ENCODE measurements at places on chromosomes 7 and 10.
A peak's percentile ranks its signal among the peaks of the same experiment; 100 is the strongest.

DNA sequence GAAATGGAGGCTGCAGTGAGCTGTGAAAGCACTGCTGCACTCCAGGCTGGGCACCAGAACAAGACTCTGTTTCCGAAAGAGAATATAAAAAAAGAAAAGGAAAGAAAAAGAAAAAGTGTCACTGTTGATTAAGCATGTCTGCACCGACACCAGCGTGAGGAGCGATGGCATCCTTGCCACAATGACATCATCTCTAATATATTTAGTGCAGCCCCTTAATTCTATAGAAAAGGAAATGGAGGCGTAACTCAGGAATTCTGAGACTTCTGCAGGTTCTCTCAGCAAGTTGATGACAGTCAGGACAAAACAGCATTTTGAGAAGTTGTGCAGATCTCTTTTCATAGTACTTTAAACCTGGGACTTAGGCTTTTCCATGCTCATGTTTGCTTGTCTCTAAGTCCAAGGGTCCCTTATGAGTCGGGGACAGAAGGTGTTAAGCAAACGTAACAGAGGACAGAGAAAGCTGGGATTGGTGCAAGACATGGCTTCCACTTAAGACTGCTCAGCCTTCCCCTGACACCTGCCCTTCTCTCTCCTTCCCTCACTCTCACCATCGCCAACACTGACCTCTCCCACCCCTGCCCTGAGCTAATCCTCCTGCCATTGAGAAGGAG is 16.9 kb upstream of the ANKRD1 start:
- peak; percentile 54 for DNase-seq

DNA sequence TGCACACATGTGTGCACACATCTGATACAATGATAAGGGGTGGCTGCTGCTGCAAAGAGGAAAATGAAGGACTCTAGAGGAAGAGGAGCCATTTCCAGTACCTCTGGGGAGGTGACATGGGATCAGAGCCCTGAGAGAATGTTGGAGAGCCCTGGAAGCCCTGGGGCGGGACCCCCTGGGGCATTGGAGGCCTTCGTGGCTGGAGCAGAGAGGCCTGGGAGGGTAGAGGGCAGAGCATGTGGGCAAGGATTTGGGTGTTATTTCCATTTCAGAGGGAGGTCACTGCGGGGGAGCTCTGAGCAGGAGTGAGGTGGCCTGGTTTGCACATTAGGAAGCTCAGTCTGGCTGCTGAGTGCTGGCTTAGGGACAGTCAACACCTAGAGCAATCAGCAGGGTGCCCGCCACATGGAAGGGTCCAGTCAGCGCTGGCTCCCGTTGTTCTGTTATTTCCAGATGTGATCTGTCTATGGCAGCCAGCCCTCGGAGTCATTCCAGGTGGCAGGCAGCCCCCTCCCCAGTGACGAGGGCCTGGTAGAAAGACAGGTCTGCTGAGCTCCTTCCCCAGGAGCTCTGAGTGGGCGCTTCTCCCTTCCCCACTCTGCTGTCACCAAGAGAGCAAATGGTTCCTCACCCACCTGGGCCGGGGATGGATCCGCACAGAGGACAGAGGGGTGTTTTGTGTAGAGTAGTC is 24.1 kb upstream of the BTBD16 start:
- DNase-seq: no peak

GRCh38 chr7:149291781-149292461 is 29.9 kb downstream of the ZNF783 start:
- DNase-seq: no peak

- DNase-seq: no peak
These were observed 1.5 kb upstream of the SFMBT2 start for GRCh38 chr10:7412237-7412927.

DNA sequence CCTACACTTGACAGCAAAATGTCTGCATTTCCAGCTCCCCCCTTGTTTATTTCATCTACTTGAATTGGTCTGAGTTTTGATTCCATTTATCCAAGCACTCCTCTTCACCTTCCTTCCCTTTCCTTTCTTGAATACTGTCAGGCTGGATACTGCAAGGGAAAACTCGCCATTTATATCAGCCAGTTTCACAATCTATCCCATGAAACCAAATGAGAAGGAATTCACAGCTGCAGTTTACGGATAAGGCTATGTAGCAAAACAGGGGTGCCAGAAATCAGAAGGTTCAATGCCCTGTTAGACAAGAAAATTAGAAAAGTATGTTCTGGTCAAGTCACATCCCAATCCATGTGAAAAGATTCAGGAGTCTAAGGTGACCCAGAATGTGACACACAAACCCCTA is 28.1 kb downstream of the CCDC6 start:
- no peak for DNase-seq

GRCh38 chr7:98629001-98629431 is 11.9 kb downstream of the NPTX2 start:
- DNase-seq: no peak

DNA sequence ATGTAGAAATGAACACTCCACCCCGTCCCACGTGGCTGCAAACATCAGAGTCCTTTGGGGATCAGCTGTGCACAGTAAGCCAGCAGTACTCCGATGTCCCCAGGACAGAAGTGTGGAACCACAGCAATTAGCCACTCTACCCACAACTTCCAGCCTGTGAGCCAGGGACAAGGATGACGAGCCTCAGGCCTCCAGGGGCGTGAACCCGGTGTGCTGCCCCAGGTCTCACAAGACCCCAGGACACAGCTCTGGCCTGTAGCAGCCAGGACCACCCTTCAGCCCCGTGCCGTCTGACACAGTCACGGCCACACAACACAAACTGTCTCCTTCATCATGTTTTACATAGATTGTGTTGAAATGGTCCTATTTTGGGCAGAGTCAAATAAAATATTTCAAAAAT is 113.0 kb upstream of the DIP2C start:
- DNase-seq: no peak

DNA sequence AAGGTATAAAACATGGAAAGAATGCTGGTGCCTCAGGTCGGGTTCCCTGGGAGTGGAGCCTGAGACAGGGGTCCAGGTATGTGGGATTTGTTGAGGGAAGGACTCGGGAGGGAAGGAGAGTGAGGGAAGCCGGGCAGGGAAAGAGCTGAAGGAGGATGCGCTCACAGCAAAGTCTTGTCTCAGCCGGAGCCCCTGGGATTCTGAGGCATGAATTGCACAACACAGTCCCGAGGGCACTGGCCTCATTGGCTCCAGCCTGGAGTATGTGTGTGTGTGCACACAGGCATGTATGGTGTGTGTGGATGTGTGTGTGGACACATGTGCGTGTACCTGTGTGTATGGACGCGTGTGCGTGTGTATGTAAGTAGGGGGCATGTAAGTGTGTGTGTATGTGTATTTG is 87.4 kb downstream of the WDFY4 start:
- DNase-seq: no peak

GRCh38 chr10:82934429-82934828 is 1059.4 kb downstream of the NRG3 start:
- DNase-seq: no peak

DNA sequence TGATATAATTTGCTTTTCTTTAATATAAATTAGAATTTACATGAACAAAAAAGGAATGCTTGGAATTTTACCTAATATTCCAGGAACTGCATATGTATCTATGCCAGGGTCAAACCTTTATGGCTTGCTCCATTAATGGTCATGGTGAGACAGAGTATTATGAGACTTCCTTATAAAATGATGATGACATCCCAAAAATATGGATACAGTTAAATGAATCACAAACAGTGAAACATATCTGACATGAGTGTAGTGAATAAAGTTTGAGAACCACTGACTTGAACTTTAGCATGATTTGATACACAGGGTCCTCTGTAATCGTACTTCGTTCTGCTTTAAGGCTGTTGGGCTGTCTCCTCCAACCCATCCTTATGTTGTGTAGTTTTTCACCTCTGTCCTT is 51.8 kb downstream of the MARCHF5 start:
- DNase-seq: peak; percentile 81

DNA sequence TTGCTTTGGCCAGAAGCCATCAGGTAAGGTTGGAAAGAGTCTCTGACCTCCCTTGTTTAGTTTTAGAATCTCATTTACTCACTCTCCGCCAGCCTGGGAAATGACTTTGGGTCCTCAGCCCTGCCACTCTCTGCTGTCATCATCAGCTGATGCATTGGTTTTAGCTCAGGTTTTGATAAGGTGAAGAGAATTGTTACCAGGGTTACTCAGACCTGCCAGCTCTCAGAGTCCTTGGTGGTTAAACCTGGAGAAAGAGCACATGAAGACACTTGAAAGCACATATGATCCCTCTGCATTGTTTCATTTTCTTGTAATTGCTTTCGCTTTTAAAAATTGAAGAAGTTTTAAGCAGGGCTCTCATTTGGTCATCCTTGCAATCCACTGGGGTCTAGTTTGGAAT is 4.0 kb upstream of the CROT start:
- DNase-seq: no peak

DNA sequence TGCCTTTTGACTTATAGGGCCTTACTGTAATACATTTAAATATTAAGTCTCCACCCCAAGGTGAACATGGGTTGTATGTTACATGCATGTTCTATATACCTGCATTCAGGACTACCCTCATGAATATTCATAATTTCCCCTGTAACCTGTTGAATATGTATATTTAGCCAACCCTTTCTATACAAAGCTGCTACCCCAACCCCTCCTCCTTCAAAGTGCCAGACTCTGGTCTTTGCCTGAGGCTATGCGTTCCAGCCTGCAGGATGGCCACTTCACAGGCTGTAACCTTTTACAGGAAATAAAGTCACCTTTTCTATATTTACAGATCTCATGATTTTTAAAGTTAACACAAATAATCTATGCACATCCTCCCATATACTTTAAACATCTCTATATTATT is 10.1 kb upstream of the UNC5B start:
- no peak for DNase-seq

GRCh38 chr10:112526139-112526538 is 79.1 kb downstream of the VTI1A start:
- DNase-seq: peak; percentile 13

- DNase-seq: no peak
These were observed 12.7 kb downstream of the STEAP2 start for GRCh38 chr7:90224195-90224594.

GRCh38 chr7:29885626-29886025 is 79.3 kb downstream of the WIPF3 start:
- no peak for DNase-seq

DNA sequence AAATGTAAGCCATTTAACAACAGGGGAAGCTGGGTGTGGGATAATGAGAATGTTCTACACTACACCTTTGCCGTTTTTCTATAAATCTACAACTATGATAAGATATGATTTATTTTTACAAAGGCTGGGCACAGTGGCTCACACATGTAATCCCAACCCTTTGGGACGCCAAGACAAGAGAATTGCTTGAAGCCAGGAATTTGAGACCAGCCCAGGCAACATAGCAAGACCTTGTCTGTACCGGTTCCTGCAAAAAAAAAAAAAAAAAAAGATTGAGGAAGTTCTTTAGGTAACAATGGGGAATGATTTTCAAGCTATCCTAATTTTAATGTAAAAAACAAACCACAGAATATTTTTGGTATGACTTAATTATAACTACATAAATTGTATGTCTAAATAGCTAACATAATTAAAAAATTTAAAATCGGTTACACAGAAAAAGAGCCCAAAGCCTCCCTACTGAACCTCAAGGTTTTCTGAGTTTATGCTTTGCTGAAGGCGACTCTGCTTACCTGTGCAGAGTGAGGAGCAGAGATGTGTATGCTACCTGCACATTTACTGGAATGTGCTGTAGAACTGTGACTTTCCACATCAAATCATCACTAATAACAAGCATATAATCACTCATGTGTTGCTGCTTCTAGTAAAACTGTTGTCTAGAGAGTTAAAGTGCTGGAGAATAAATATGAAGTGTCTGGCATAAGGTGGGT is 163.4 kb downstream of the ATE1 start:
- DNase-seq: no peak

DNA sequence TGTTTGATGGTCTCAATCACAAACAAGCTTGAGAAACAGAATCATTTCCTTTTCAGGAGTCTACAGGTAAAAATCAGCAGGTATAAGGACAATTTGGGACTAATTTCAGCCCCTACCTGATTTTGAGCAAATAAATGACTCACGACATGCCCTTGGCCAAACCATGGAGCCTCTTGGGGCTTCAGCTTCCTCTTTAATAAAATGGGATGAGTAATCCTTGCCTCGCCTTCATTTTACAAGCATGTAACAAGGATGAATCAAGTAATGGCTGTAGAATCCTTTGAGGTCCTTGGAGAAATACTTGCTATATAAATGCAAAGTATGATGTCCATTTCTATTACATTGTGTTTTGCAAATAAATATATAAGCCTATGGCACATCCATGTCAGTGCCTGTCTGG is 212.8 kb upstream of the PODXL start:
- DNase-seq: peak; percentile 4

- no peak for DNase-seq
These were observed 86.8 kb downstream of the SORBS1 start for GRCh38 chr10:95474228-95475002.

DNA sequence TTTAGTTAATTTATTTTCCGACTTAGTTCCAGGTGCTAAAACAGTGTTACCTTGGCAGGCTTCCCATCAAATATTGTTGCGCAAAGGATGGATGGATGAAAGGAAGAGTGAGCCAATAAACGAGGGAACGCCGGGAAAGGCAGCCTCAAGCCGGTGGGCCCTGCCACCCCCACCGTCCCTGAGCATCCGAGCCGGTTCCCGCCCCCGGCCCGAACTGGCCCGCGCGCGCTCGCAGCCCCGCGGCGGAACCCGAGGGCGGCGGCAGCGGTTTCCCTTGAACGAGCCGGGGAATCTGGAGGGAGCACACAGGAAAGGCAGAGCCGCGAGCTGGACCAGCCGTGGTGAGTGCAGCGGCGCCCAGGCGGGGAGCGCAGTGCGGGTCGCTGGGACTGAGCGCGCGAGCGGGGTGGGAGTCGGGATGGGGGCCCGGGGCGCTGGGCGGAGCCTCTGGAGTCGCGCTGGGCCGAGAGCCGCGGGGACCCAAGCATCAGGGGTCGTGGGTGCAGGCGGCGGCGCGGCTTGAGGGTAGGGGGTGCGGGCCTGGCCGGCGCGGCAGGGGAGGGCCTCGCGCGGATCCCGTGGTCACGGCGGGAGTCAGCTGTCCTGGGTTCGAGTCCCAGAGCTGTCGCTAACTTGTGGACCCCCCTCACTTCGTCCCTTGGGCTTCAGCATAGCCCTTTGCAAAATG is at the start of gene AGK:
AGK (plus strand) TSS at position 317 of the 688 bp plus-strand sequence. CDS start 4,057 bp downstream, outside the sequence.
- peak; percentile 78 for DNase-seq

DNA sequence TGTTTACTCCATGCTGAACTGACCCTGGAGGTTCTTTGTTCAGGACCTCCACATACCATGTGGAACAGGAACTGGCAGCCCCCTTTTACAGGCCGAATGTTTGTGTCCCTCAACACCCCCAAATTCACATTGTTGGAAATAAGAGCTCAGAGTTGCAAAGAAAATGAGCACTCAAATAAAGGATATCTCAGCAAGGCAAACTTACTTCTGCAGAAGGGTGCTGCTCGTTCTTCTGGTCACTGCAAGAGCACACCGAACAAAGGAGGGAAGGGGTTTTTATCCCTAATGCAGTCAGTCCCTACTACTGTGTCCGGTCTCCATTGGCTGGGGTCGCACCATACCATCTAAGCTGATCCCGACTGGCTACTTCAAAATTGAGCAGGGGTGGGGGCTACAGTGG is 68.1 kb downstream of the PYROXD2 start:
- DNase-seq: no peak

- no peak for DNase-seq
These were observed 28.8 kb upstream of the LCOR start for GRCh38 chr10:96803288-96803664.
